ENCODE measurements at places on chromosomes 11 and 22.

DNA sequence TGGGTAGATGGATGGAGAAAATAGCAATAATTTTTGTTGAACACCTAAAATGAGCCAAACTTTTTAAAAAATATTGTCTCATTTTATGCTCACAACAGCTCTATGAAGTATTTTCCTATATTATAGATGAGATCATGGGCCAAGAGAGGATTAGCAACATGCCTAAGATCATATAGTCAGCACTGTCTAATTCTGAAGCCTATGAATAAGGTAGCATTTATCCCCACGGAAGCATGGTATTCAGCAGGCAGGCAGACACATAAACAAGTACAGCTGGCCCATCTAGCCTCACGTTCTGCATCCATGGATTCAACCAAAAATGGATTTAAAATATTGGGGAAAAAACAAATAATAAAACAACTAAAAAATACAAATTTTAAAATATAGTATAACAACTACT is 21.9 kb upstream of the RAB30 start:
- DNase-seq: no peak

- DNase-seq: no peak
Observed at GRCh38 chr11:116931206-116931953, 94.0 kb upstream of the APOA1 start.

GRCh38 chr11:107563702-107564101 is 1.8 kb downstream of the ALKBH8 start:
- DNase-seq: no peak

DNA sequence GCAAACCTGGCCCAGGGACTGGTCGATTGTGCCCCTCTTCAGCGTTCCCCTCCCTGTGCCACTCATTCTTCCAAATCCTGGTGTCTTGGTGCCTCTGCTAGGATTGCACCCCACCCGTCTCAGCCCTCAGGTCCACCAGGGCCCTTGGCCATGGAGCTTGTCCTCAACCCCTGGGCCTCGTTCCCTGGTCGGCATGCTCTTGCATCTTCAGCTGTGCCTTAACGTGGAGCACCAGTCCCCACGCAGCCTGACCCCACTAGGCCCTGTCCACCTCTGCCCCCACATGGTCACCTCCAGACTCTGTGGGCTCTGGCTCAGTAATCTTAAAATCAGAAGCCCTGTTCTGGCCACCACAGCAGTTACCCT is 61.1 kb downstream of the OSBP2 start:
- no peak for DNase-seq

DNA sequence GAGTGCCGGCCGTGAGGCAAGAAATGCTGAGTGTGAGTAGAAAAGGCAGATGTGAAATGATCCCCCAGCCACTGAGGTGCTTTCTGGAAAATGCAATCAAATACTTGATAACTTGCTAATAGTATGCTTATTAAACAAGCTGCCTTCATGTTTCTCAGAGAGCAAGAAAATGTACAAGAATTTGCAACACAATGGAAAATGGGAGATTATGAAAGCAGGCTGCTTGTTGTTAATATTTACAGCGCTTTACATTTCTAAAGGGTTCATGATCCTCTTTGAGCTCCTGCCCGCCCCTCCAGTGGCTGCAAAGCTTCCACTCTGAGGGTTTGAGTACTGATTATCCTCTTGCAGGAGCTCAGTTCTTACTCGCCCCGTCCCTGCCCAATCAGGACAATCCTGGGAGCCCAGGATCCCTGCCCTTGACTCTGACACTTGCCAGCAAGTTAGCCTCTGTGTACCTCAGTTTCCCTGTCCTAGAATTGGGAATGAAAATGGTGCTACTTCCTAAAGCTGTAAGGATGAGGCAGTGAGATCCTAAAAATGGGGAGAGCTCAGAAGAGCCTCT is 645.1 kb downstream of the TBC1D22A start:
- no peak for DNase-seq

GRCh38 chr22:28232204-28232603 is 313.1 kb upstream of the PITPNB start:
- no peak for DNase-seq

GRCh38 chr11:113871336-113871735 is 4.0 kb downstream of the USP28 start:
- DNase-seq: no peak

- no peak for DNase-seq
Observed at GRCh38 chr11:15204711-15205110, 90.0 kb downstream of the INSC start.

GRCh38 chr22:19968450-19968891 is 26.9 kb upstream of the TXNRD2 start:
- no peak for DNase-seq

All from stimulated activated CD4-positive, alpha-beta T cell treated with anti-CD3 and anti-CD28 coated beads, TNF-alpha, amount 100 ng/mL, for 4 hours (primary cell).